NCI-H1436 treated with DMSO at 0.1 percent for 48 hours (cell line): ENCODE measurements at places on chromosomes 5 and 9.

GRCh38 chr5:179411161-179411841 is 66.0 kb upstream of the ADAMTS2 start:
- DNase-seq: no peak

GRCh38 chr5:3237276-3237868 is 358.3 kb upstream of the IRX1 start:
- no peak for DNase-seq

DNA sequence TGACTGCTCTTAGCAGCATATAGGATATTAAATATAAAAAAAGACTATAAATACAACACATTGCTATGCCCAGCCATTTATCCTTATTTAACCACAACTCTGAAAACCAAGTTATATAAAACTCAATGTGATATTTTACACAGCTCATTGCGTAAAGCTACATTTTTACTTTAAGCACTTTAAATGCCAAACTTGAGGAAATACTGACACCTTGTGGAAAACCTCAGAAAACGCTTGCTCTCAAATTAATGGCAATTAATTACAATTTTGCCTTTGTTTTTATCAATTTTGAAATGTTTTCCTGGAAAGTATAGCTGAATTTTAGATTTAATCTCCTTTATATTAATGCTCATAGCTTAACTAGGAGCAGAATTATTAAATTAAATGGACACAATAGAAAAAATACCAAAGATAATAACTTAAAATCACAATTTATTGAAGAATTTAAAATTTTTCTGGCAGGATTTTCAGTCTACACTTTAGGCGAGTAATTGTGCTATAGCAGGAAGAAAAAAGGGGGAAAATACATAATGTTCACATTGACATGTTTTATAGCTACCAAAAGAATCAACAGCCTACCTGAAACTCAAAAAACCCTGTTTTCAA is 25.2 kb upstream of the PLAC8L1 start:
- no peak for DNase-seq

- no peak for DNase-seq
These were observed 55.7 kb upstream of the TBC1D9B start for GRCh38 chr5:179963375-179963774.

- no peak for DNase-seq
These were observed 12.5 kb upstream of the SHB start for GRCh38 chr9:38081356-38082108.

DNA sequence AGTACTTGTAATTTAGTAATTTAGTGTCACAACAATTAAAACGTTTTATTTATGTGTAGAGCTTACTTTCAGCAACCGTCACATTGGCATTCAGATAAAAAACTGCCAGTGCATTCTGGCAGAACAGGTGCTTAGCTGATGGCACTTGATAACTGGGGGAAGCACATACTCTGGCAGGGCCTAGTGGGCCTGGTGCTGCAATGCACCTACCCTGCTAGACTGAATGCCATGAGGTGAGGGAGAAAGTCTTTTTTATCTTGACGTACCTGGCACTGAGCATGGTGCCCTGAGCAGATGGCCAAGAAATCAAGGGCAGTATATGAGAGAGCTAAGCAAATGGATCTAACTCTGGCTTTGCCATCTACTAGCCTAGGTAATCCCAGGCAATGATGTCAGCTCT is 280.6 kb upstream of the EFNA5 start:
- no peak for DNase-seq

DNA sequence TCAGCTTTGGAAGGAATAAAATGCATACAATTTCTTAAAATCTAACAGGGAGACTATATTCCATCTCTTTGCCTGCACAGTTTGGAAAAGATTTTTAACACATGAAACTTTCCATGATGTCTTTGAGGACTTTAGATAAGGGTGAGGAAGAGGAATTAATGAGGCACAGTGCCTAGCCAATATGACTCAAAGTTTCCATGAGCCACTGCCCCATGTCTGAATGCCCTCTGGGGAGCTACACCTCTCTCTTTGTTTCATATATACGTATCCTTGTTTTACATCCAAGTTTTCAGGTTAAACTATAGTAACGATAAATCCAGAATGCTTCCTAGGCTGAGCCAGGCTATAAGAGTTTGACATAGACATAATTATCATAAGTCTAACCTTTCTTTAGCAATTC is 349.3 kb upstream of the TLE4 start:
- no peak for DNase-seq

DNA sequence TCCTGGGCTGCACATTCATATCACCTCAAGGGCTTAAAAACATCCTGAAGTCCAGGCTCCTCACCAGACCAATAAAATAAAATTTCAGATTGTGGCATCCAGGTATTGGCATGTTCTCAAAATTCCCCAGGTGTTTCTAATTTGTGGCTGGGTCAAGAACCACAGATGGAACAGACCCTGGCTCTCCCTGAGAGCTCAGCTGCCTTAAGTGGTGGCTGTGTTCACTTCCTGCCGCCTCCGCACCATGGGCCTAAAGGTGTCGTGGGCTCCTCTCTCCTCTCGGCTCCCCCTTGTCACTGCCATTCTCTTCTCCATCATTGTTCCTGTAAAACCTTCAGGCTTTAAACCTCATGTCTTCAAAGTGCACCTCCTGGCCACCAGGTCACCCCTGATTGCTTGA is 17.8 kb upstream of the CCNJL start:
- no peak for DNase-seq

GRCh38 chr5:168401226-168401625 is 85.0 kb upstream of the RARS1 start:
- no peak for DNase-seq

DNA sequence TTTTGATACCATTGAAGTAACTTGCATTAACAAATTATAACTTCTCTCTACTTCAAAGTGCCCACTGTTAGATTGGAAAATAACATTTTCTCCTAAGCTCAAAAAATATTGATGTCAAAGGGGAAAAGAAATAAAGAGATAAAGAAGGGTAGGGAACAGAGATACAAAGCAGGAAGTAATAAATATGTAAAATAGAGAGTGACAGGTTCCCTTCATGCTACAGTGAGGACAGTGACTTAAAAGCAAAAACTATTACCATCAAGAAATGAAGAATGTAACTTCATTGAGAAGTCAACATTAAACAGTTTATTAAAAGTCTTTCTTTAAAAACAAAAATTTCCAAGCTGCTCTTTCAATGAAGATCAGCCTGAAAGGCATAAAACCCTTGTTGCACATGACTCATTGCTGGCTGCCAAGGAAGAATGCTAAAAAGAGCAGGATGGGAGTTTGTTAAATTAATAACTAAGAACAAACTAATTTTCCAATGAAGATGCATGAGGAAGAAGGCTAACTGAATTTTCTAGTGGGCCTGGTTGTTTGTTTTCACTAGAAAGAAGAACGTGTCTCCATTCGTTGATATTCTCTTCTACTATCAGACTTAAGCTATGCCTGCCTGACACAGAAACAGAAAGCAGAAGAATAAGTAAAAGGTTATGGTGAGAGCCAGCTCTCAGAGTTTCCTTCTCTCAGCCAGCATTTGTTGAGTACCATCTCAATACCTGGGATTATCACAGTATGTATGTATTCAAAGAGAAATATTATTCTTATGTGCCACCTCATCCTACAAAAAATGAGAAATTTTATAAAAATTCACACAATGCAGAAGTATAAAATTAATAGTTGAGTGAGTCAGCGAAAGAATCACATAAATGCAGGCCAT is 197.8 kb upstream of the NREP start:
- no peak for DNase-seq

- no peak for DNase-seq
These were observed 98.3 kb downstream of the MRPL36 start for GRCh38 chr5:1701216-1701864.

GRCh38 chr9:2177121-2177520 is 162.0 kb downstream of the SMARCA2 start:
- DNase-seq: no peak

- DNase-seq: no peak
These were observed 48.2 kb downstream of the ABCA1 start for GRCh38 chr9:104879555-104880309.

DNA sequence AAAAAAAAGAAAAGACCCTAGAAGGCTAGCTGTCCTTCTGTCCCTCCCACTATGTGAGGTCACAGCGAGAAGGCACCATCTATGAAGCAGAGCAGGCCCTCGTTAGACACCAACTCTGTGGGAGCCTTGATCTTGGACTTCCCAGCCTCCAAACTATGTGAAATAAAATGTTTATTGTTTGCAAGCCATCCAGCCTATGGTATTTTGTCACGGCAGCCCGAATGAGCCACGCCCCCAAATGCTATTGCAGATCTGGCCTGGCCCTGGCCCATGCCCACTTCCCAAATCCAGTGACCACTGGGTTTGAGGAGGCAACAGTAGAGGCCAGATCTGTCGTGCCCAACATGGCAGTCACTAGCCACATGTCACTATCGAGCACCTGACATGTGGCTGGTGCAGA is 10.8 kb downstream of the STK10 start:
- DNase-seq: no peak

- DNase-seq: no peak
These were observed 335.0 kb upstream of the KLF4 start for GRCh38 chr9:107824556-107824955.

- no peak for DNase-seq
These were observed 365.7 kb downstream of the DEPDC1B start for GRCh38 chr5:60334281-60334713.

DNA sequence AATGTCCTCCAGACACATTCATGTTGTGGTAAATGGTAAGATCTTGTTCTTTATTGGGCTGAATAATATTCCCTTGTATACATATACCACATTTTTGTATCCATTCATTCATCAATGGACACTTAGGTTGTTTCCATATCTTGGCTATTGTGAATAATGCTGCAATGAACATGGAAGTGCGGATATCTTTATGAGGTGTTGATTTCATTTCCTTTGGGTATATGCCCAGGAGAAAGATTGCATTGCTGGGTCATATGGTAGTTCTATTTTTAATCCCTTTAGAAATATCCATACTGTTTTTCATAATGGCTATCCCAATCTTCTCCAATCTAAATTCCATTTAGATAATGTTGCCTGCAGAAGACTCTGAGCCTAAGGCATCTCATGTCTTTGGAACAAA is 78.0 kb upstream of the TNC start:
- DNase-seq: no peak

GRCh38 chr9:137454597-137455358 is 4.4 kb downstream of the NSMF start:
- DNase-seq: no peak

GRCh38 chr9:34576597-34577399 is 12.7 kb downstream of the CNTFR start:
- no peak for DNase-seq

- DNase-seq: no peak
These were observed 27.7 kb downstream of the PPP3R2 start for GRCh38 chr9:101566904-101567724.

DNA sequence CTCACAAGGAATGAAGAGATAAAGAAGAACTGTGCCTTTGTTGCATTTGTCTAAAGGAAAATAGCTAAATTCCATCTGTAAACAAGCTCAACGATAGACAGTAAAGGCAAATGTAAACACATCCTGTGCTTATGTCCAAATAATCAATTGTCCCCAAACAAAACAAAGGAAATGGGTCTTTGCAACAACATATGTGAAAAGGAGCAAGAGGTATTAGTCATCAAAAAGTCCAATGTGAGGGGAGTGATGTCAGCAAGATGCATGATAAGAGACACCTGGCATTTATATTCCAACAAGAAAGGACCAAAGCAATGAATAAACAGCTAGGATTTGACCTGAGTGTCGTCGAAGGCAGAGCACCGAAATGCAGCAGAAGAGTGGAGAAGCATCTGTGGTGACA is 209.1 kb downstream of the ASTN2 start:
- DNase-seq: no peak

GRCh38 chr5:64312491-64312890 is 146.8 kb downstream of the RNF180 start:
- no peak for DNase-seq

DNA sequence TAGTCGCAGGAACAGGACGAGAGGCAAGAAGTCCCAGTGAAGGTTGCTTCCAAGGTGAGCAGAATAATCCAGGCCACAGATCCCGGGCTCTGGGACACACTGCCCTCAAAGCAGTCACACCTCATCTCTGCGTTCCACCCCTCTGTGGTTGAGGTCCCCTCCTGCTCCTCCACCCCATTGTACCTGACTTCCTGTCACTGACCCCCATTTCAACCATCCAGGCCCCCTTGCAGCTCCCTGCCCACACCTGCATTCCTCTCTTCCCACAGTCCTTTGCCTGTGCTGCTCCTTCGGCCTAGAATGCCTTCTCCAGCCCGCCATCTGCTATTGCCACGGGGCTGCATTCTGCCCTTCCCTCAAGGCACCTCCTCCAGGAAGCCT is 73.5 kb downstream of the PAX5 start:
- DNase-seq: no peak

- no peak for DNase-seq
These were observed 10.0 kb upstream of the RETREG1 start for GRCh38 chr5:16626696-16627264.

- no peak for DNase-seq
These were observed 20.4 kb upstream of the IER5L start for GRCh38 chr9:129198319-129199043.

DNA sequence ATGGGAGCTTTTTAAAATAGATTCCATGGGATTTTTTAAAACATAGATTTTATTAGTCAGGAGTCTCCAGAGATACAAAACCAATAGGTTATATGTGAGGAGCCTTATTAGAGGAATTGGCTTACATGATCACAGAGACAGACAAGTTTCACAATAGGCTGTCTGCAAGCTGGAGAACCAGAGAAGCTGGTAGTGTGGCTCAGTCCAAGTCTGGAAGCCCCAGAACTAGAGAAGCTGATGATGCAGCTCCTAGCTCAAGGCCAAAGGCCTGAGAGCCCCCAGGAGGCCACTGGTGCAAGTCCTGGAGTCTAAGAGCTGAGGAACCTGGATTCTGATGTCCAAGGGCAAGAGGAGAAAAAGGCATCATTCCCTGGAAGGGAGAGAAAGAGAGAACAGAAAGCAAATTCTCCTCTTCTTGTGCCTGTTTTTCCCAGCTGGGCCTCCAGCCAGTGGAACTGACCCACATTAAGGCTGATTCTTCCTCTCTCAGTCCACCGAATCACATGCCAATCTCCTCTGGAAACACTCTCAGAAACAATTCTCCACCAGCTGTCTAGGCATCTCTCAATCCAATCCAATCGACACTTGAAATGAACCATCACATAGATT is 59.3 kb downstream of the AHRR start:
- no peak for DNase-seq

DNA sequence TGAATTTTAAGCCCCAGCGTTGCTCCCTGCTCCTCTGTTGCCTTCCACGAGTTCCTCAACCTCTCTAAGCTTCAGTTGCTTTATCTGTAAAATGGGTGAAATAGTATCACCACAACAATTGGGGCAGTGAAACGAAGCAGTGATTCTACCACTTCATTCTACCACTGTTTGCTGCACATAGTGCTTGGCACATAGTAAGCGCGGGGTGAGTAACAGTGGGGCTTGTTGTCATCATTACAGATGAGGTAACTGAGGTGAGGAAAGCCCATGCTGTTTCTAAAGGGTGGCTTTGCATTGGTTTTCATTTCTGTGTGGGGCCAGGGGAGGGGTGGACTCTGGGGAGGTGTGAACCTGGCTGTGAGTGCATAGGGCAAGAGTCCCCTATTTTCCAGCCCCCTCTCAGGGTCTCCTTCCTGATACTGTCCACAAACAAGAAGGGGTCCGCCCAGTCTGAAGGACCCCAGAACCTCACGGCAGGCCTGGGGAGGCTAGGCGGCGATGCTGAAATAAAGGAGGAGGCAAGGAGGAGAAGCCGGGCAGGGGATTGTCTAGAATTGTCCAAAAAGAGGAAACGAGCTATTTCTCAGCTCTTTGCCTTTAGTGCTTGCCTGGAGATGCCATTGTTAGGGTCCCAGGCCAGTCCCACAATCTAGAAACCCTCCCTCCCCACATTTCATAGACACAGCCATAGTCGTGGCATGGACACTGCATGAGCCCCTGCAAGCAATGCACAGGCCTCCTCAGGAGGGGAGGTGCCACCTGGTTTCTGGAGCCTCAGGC is 65.6 kb downstream of the IL6ST start:
- no peak for DNase-seq
